ENCODE measurements at places on chromosomes 13 and 19.

DNA sequence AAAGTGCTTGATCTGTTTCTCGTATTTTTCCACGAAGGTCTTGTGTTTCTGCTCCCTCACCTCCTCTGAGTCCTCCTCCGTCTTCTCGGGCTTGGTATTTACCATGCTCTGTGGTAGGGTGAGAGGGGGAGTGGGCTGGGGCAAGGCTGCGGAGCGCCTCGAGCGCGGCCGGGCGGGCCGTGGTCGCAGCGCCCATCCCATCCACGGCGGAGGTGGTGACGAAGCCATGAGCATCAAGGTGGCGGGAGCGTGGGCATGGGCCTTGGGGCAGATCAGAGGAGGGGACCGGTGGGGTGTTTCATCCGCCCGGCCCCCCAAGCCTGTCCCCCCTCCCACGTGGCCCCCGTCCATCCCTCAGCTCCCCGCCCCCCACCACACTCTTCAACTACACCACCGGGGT, 7.9 kb downstream of the CDC37 start:
- no peak for DNase-seq

- no peak for DNase-seq
Measured at GRCh38 chr13:41460930-41461329, 3.6 kb downstream of the RGCC start.

GRCh38 chr13:81637457-81637856, 1296.5 kb upstream of the SPRY2 start:
- no peak for DNase-seq

GRCh38 chr13:76958841-76959432, 10.6 kb downstream of the ACOD1 start:
- DNase-seq, result no peak

- no peak for DNase-seq
Measured at GRCh38 chr13:86464193-86464592, 665.0 kb upstream of the SLITRK6 start.

Measured in CD4-positive, alpha-beta T cell treated with Interleukin-2 at 100 ng/mL for 4 hours (primary cell).